OCI-LY7 (cell line): ENCODE measurements at places on chromosomes 12 and 14.

- DNase-seq = no peak
These were observed 230.9 kb upstream of the DDHD1 start for GRCh38 chr14:53384073-53384472.

- DNase-seq = no peak
These were observed 113.1 kb upstream of the FOXG1 start for GRCh38 chr14:28653521-28653920.

DNA sequence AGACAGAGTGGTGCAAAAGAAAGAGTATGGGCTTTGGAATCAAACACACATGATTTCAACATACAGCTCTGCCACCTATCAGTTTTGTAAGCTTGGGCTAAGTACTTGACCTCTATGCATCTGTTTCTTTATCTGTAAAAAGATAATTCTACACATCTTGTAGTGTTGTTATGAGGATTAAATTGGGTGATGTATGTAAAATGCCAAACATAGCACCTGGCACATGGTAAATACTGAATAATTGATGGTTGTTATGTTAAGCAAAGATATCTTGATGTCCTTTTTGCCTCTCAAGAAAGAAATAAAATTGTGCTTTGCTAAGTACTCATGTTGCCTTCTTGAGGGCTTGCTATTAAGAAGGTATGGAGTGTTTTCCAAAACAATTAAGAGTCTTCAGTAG, 2.3 kb upstream of the CSRP2 start:
- no peak for DNase-seq

- peak; percentile 72 for DNase-seq
These were observed 112.0 kb downstream of the SLC15A5 start for GRCh38 chr12:16165506-16165905.

DNA sequence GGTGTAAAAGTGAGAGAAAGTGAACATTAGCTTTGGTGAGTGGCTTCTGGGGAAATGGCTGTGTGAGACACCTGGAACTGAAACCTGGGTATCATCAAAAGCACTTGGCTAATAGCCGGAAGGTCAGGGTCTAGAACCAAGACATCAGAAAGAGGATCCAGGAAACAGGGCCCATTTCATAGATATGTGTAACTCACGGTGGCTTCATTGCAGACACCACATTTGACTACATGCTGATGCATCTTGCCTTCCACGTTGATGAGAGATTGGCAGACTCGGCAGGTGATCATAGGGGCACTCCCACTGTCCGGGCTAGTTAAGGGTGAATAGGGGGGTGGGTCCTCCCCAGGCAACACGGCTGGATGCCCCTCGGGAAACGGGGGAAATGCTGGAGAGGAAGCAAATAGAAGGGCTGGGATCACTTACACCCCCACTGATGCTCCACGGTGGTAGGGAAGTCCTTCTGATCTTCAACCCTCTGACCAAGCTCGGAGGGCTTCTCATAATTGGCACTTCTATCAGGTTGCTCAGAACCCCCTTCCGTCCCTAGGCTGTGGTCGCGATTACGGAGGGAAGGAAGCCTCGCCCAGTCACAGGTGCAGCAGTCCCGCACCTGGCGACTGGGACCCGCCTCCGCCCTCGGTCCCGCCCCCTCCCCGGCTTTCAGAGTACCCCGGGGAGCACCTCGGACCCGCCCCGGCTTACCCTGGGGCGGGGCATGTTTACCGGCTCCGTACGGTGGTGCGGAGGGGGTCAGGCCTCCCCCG, 593 bp downstream of the PIP4P1 start:
- DNase-seq = peak; percentile 73

- no peak for DNase-seq
These were observed 89.7 kb downstream of the GLT1D1 start for GRCh38 chr12:128942960-128943477.

DNA sequence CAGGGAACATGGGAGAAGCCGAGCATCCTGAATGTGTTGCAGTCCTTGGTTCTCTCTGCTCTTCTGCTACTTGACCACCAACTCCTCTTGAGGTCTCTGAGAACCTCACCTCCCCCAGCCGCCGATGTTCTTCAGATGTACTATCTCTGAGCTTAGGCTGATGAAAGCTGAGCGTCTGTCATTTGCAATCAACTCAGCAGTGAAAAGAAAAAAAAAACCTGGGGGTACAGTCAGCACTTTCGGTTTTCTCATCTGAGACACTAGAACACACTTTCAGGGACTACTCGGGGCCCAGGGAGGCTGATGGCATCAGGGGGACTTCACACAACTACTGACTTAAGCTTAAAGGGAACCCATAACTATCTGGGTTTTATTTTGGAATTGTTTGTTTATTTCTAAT, 9.6 kb upstream of the FLVCR2 start:
- no peak for DNase-seq

- no peak for DNase-seq
These were observed 31.3 kb downstream of the FBXO34 start for GRCh38 chr14:55302367-55303124.

DNA sequence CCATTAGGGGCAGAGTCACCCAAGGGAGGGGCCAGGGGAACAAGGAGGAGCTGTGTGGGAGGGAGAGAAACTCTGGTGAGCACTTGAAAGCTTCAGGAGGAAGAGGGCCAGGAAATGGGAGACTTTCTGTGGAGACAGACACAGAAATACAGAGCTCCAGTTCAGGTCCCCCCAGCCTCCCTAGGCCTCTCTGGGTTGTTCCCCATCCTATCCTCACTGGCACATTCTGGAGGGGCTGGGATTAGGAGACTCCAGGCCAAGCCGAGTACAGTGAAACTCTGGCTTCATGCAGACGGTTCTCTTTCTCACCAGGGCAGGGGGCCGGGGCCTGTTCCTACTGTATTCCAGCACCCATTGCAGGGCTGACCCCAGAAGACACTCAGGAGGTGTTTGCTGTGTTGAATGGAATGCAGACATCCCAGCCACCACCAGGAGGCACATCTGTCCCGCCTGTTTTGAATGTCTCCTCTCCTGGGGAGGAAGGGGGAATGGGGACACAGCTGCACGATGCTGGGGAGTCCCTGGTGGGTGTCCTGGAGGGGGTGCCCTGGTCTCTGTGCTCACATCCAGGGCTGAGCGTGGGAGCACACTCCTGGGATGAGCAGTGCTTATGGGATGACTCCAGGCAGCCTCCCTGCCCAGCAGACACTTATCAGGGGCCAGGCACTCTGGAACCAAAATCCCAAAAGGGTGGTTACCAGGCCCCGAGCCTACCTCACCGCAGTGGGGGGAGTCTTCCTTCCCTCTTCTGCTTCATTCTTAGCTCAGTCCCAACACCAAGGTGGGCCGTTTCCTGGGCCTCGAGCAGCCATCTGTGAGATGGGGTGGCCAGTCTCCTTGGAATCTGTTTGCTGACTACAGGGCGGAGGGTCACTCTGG, 5.5 kb upstream of the KRT84 start:
- DNase-seq = peak; percentile 6

- DNase-seq = no peak
These were observed 96.7 kb downstream of the TMX1 start for GRCh38 chr14:51336734-51337133.

GRCh38 chr12:104316936-104317335, 13.4 kb downstream of the EID3 start:
- DNase-seq = no peak

DNA sequence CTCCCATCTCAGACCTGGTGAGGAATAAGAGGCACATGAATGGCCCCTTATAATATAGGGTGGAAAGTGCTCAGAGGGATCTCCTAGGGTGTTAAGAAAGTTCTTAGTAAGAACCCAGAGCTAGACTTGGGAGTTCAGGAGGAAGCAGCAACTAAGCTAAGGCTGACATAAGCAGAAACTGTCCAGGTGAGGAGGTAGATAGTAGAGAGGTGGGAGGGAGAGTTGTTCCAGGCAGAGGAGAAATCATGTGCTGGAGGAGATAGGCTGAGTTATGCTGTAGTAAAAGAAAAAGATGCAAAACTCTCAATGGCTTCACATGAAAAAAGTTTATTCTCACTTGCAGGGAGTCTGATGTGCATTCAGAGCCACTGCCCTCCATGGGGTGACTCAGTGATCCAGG, 50.7 kb downstream of the FOS start:
- DNase-seq = no peak

- no peak for DNase-seq
These were observed 1.2 kb downstream of the MLF2 start for GRCh38 chr12:6751767-6752166.
